ENCODE measurements at places on chromosomes 16 and 17. TPM values are rescaled to one million over a fixed set of nuclear protein-coding genes. Genes with fewer than 3 reads are reported as not detected.

Gene ACSM2A
- total RNA-seq = not detected

Gene PLXDC1
- total RNA-seq = 11.8 TPM

Gene TCAP
- total RNA-seq = 0.50 TPM

Gene CDH15
- 0.66 TPM for total RNA-seq

Gene BMERB1
- total RNA-seq = 61.5 TPM

Gene MMP25
- total RNA-seq = not detected

Gene ZACN
- 0.15 TPM for total RNA-seq

Gene PSKH1
- 14.5 TPM for total RNA-seq

Gene TNFSF13
- total RNA-seq = 2.0 TPM

Gene RCVRN
- under 0.01 TPM for total RNA-seq

Gene ITGAD
- total RNA-seq = not detected

Gene ALOX12
- total RNA-seq = under 0.01 TPM

Gene ZNF624
- total RNA-seq = 4.8 TPM

Gene RPL38
- 1,211 TPM for total RNA-seq

Gene MPP3
- total RNA-seq = 10.0 TPM

Gene HBQ1
- total RNA-seq = not detected

Gene TMC7
- 0.73 TPM for total RNA-seq

Gene CFAP97D1
- not detected for total RNA-seq

Gene SP2
- total RNA-seq = 1.6 TPM

Gene CDRT15L2
- total RNA-seq = not detected

Gene SHISA9
- under 0.01 TPM for total RNA-seq

Gene SMPD3
- 0.33 TPM for total RNA-seq

Gene MT1G
- total RNA-seq = not detected

Gene ZSCAN10
- total RNA-seq = not detected

Gene C17orf50
- not detected for total RNA-seq

Gene GNAO1
- under 0.01 TPM for total RNA-seq

Gene CHTF8
- 66.7 TPM for total RNA-seq
